H4 (cell line): ENCODE measurements at places on chromosomes 6 and 20. TPM values are rescaled to one million over a fixed set of nuclear protein-coding genes. Genes with fewer than 3 reads are reported as not detected.

The TAAR6 gene
- not detected in 2 replicates for total RNA-seq

GRCh38 chr6:305371-306206 is 13.3 kb downstream of the DUSP22 start:
- DNase-seq: no peak

- DNase-seq: no peak
Measured at GRCh38 chr6:133277228-133277899, 36.2 kb downstream of the EYA4 start.

The F13A1 gene
- 0.02 TPM in 1 of 2 replicates, not detected in the other for total RNA-seq

DNA sequence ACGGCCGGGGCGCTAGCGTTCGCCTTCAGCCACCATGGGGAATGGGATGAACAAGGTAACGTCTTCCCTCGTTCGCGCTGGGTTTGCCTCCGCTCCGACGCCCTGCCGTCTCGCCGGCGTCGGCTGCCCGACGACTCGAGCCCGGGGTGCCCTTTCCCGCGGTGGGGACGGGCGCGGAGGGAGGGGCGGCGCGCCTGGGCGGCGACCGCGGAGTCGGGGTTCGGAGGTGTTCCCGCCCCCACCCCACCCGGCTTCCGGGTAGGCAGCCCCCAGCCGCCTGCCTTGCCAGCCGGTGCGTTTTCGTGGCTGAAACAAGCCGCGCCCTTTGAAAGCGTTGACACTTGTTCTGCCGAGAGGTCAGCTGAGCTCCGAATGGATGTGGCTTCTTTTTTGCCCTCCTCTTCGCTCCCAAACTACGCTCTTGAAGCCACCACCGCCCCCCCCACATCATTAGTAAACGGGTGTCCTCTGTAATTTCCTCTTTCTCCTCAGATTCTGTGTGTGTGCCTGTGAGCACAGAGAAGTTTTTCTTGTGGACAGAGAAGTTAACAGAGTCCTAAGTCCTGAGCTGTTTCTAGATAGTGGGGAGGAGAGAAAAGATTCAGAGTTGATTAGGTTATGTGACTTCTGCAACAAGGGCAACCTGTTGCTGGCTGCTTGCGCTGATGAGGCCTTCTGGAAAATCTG is 362 bp downstream of the DUSP22 start:
- peak; percentile 40 for DNase-seq

The LAMP5 gene
- total RNA-seq: not detected in 2 replicates

DNA sequence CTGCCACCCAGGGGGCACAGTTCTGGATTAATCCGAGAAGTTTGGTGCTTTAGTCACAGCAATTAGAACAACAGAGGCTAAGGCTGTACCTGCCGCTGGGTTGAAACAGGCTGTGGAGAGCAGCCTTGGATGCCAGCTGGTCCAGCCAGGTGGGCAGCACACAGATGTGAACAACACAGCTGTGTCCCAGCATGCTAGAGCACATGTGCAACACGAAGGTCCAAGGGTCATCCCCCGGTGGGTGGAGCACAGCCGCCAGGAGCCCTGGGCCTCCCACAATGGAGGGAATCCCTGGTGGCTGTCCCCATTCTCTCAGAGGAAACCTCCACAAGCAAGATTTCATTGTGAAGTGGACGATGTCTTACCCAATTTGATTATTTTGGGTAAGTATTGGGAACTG is 99.2 kb upstream of the SYNDIG1 start:
- no peak for DNase-seq

DNA sequence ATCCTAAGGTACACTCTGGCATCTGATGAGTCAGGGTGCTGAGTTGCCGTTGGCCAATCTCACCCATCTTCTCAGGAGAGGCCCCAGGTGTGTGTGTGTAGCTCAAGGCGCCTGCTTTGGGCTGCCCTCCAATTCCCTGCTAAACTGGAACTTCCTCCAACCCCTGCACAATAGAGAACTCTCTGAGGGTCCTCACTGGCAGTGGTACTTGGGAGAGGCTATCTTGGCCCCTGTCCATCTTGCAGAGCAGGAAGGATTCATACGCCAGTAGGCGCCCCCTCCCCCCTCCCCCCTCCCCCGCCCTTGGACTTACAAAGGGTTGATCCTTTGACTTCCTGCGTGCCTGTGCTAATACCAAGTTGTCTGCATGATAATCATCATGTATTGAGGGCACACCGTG is 173.6 kb downstream of the SASH1 start:
- no peak for DNase-seq

GRCh38 chr6:26172608-26172968 is 85.4 kb downstream of the HFE start:
- DNase-seq: no peak

DNA sequence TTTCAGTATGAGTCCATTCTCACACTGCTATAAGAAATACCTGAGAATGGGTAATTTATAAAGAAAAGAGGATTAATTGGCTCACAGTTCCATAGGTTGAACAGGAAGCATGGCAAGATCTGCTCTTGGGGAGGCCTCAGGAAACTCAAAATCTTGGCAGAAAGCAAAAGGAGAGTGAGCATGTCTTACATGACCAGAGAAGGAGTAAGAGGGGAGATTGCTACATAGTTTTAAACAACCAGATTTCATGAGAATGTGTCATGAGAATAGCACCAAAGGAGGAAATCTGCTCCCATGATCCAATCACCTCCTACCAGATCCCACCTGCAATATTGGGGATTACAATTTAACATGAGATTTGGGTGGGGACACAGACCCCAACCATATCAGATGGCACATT is 672.4 kb downstream of the HTR1B start:
- DNase-seq: no peak
